Suprapubic skin (tissue), 4 donors: ENCODE measurements at places on chromosomes 12 and 14. TPM values are rescaled to one million over a fixed set of nuclear protein-coding genes. Genes with fewer than 3 reads are reported as not detected.

DNA sequence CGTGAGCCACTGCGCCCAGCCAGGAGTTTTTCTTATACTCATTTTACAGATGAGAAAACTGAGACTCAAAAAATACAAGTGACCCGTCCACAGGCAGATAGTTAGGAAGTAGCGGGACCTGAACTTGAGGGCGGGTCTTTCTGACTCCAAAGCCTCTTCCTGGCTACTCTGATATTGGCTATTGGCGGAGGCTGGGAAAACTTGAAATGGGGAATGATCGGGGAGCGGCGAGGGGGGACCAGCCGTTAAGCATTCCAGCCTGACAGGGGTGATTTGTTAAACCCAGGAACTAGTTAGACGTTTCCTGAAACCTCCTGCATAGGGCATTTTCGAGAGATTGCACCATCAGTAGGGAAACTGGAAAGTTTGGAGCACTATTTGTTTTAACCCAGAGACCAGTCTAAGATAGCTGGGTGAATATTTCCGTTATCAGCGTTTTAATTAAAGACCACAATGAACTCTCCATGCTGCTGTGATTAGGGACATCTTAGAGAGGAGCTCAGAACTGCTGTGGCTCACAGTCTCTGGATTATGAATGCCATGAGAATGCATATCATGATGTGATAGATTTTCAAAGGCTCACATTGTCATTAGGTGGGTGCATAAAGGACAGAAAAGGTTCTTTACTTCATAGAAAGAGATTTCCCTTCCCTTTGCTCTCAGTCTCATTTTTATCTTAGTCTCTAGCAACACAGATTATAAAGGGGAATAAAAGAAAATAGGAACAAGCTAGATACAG, 2.5 kb downstream of the NR1H4 start:
- no peak for DNase-seq

- no peak for DNase-seq
Measured at GRCh38 chr12:5148880-5149279, 105.2 kb downstream of the KCNA5 start.

DNA sequence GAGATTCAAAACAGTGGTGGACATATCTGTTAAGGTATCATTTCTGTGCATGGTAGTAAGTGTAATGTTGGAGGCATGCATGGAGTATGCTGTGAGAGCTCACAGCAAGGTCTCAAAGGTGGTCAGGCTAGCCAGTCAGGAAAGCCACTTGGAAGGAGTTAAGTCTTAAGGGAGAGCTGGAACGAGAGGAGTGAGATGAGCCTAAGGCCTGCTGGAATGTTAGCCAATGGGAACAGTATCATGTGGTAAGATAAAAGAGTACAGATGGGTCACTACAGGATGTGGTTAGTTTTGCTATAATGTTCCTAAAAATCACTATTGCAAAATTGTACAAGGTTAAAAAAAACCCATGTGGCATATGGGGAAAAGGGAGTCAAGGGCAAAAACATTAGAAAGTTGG, 311.7 kb upstream of the E2F7 start:
- DNase-seq = no peak

GRCh38 chr14:21939836-21940235, 266.2 kb upstream of the OR4E1 start:
- DNase-seq = no peak

GRCh38 chr12:108337235-108338223, 1.6 kb downstream of the CMKLR1 start:
- no peak for DNase-seq

Gene SYNE2
- total RNA-seq = 243 TPM

Gene NRL
- total RNA-seq = 2.9 TPM

DNA sequence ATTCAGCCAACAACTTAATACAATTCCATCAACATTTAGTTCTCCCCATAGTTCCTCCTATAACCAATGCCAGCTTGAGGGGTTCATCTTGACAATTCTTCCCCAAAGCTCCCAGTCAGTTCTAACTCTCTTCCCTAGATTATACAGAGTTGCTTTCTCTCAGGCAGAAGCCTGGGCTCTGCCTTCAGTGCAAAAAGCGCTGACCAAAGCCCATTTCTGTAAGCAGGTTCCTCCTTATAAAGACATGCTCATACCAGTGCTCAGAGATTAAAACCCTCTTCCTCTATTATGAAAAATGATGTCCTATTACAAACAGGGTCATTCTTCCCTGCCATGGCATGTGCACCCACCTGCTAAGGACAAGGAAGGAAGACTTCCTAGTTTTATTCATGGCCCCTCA, 16.2 kb downstream of the SPIC start:
- no peak for DNase-seq

DNA sequence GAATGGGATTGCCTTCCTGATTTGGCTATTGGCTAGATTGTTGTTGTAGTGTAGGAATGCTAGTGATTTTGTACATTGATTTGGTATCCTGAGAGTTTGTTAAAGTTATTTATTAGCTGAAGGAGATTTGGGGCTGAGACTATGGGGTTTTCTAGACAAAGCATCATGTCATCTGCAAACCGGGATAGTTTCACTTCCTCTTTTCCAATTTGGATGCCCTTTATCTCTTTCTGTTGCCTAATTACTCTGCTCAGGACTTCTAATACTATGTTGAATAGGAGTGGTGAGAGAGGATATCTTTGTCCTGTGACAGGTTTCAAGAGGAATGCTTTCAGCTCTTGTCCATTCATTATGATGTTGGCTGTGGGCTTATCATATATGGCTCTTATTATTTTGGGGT, 265.7 kb upstream of the MGAT4C start:
- DNase-seq = no peak

GRCh38 chr12:109998241-109998903, 858 bp upstream of the ANKRD13A start:
- DNase-seq = no peak

DNA sequence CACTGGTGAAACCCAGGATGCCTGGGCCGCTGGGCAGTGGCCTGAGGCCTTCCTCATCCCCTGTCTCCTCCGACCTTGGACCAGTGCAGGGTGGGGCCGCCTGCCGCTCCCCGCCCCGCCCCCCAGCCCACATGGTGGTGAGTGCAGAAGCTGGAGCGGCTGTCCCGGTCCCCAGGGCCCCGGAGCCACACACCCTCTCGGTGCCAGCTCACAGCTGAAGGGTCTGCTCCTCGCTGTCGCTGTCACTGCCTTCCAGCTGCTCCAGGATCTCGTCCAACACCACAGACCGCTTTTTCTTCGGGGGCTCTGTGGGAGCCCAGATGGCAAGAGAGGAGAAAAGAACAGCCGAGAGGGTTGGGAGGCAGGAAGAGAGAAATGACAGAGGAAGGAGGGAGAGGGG, 143.1 kb downstream of the RBM19 start:
- no peak for DNase-seq

Gene AMN
- 10.6 TPM for total RNA-seq

DNA sequence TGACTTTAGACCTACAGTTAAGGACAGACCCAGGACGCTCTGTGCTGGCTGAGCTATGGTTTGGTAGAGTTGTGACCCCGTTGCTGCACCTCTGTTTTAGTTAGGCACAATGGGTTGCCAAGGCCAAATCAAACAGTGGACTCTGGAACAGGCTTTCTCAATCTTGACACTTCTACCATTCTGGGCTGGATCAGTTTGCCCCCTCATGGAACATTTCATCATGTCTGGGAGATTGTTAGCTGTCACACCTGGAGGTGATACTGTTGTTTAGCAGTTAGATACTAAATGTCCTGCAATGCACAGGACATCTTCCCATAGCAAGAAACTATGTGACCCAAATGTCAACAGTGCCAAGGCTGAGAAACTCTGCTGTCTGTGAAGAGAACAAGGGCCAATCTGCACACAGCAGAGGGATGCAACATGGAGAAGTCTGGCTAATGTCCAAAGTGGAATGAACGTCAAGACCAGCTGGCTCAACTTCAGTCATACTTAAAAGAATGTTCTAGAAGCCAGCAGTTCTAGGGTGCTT, 65.6 kb upstream of the DICER1 start:
- no peak for DNase-seq

Gene HDAC7
- total RNA-seq = 60.9 TPM

Gene TAS2R30
- 5.0 TPM for total RNA-seq

DNA sequence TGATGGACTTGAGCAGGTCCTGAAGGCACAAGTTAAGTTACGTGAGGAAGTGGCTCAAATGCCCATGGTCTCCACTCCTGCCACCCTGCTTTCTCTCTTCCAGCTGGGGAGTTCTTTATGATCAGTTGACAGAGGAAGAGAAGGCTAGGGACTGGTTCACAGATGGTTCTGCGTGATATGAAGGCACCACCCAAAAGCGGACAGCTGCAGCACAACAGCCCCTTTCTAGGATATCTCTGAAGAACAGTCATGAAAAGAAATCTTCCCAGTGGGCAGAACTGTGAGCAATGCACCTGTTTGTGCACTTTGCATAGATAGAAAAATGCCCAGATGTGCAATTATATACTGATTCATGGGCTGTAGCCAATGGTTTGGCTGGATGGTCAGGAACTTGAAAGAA, 162.4 kb upstream of the FSCB start:
- no peak for DNase-seq
